ENCODE measurements at places on chromosomes 13 and 19. TPM values are rescaled to one million over a fixed set of nuclear protein-coding genes. Genes with fewer than 3 reads are reported as not detected.

DNA sequence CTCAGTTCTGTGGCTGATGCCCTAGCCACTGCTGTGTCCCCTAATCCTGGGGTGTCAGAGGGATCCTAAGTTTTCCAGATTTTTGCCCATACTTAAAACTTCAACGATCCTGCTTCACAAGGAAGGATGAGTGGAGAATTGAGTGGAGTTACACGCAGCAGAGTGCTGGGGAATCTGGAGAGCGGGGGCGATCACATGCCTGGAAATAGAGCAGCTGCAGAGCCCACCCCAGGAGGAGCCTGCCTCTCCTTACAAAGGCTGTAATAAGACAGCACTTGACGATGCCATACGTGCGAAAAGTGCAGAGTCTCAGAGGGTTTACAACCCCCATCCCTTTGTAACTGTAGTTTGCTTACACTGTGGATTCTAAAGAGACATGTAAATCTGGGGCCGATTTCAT, 40.6 kb downstream of the SUGP2 start:
- DNase-seq: no peak
- no peak overlapping the region for H3K4me3 ChIP-seq
- H3K27ac ChIP-seq: no peak overlapping the region
- no peaks in the 10 kb centered on the region for H3K4me1 ChIP-seq
- no peaks in the 10 kb centered on the region for H3K27me3 ChIP-seq

DNA sequence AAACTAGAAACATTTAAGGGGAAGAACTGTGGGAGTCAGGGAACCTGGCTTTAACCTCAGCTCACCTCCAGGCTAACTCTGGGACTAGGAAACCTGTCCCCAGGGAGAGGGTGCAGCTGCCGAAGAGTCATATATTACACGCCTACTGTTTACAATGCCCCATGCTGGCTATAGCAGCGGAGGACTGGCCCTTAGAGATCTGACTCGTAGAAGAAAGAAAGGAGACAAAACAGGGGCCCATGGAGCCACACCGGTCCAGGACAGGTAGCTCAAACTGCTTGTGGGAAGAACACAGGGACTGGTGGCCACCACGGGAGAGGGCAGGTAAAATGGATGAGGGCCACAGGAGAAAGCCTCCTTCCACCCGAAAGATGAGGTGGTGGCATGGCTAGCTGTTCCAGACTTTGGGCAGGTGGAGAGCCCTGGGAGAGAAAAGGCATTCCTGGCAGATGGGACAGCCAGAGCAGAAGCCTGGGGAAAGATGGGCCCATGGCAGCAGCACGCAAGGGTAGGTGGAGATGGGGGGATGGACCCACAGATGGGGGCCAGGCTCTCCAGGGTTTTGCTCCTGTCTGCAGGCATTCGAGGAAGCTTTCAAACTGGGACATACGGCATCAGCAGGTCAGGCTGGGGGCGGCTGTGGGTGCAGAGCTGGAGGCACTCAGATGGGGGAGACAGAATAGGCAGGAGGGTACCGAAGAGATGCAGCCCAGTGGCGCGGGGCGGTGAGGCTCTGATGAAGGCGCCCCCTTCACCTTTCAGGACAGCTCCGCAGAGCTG, 69.5 kb downstream of the LATS2 start:
- no peaks in the 10 kb centered on the region for H3K36me3 ChIP-seq
- H3K4me1 ChIP-seq: no peaks in the 10 kb centered on the region
- no peaks in the 10 kb centered on the region for H3K27me3 ChIP-seq
- DNase-seq: no peak
- no peak overlapping the region for H3K4me3 ChIP-seq
- H3K27ac ChIP-seq: no peak overlapping the region

GRCh38 chr13:100363285-100363711, 225.3 kb downstream of the GGACT start:
- H3K27ac ChIP-seq: no peak overlapping the region
- H3K4me1 ChIP-seq: no peaks in the 10 kb centered on the region
- no peaks in the 10 kb centered on the region for H3K27me3 ChIP-seq
- no peak for DNase-seq

GRCh38 chr13:113636266-113636963, 21.6 kb downstream of the ATP4B start:
- DNase-seq: no peak
- H3K36me3 ChIP-seq: no peaks in the 10 kb centered on the region
- H3K4me3 ChIP-seq: no peak overlapping the region
- H3K27ac ChIP-seq: peak overlapping the region; percentile 61

GRCh38 chr13:94318418-94318817, 161.1 kb downstream of the DCT start:
- H3K4me3 ChIP-seq: no peak overlapping the region
- H3K4me1 ChIP-seq: peaks cover 12% of the 10 kb centered on the region
- H3K36me3 ChIP-seq: no peaks in the 10 kb centered on the region

DNA sequence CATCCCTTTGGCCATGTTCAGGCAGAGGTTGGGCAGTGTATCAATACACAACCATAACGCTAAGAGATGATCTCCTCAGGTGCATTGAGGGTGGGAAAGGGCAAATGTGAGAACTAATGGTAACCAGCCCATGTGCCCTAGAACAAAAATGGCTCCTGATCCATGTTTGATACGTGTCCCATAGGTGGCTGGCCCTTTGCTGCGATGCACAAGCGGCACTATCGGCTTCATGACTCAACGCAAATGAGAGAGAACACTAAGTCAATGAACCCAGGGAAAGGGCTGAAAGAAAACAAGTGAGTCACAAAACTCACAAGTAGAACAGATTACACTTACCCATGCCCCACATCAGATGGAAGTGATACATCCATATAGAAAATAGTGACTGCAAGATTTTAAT, 201.7 kb downstream of the ABCC4 start:
- no peak overlapping the region for H3K27ac ChIP-seq
- H3K27me3 ChIP-seq: no peaks in the 10 kb centered on the region

- no peak for DNase-seq
- H3K27me3 ChIP-seq: no peaks in the 10 kb centered on the region
- no peaks in the 10 kb centered on the region for H3K36me3 ChIP-seq
- no peak overlapping the region for H3K27ac ChIP-seq
These were observed 108.5 kb upstream of the C1QTNF9B start for GRCh38 chr13:24005755-24006281.

DNA sequence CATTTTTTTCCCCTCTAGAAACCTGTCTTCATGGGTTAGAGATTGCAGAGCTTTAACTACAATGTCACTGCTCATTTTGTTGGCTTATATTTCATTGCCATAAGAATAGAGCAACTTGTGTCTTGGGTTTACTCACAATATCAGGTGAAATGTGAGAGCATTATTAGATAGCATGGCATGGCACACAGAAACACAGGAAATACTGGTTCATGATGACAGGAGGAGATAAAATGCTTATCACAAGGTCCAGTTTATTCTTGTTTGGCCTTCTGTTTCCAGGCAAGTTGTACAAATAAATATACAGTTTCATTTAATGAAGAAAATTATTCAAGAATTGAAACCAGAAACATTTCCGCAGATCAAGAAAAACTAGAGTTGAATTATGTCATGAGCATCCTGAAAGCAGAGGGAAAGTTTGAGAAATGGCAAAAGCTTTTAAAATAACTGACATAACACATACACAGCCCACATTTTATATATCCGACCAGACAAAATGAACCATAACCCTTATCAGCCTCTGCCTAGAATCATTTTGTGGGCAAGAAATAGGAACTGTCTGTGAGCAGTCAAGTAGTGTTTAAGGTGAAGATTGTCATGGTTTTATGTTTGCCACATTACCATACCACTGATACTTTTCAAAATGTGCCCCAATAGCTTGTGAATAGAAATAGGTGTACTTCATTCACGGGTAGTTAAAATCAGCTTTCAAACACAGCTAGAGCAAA, 297.9 kb upstream of the ARGLU1 start:
- H3K4me3 ChIP-seq: no peak overlapping the region
- H3K27me3 ChIP-seq: no peaks in the 10 kb centered on the region
- H3K27ac ChIP-seq: no peak overlapping the region
- H3K4me1 ChIP-seq: no peaks in the 10 kb centered on the region
- no peaks in the 10 kb centered on the region for H3K36me3 ChIP-seq
- DNase-seq: no peak

DNA sequence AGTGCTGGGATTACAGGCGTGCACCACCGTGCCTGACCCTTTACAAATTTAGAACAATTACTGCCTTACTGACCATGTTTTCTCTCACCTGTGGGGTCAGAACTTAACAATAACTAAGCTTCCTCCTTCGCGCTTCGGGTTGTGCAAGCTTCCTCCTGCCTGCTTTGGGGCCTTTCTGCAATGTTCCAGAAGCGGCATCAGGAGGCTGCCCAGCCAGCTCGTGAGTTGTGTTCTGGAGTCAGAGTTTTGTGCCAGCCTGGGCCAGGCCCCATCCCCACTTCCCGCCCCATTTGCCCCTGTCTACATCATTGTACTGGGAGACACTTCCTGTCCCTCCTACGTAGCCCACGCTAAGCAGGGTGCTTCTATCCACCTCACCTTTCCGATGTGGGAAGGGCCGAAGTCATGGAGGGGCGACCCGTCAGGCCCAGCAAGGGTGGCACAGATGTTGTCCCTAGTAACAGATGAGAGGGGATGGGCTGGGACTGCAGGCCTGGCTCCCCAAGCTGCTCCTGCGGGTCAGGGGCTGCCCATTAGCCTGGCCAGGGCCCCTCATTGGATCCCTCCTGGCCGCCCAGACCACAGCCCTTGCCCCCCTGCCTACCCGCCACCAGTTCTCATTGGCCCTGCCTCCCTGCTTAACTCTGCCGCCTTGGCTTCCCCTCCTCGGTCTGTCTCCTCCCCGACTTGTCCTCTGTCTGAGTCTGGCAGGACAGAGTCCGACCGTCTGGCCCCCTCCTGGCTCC, 13.4 kb downstream of the UHRF1 start:
- H3K36me3 ChIP-seq: no peaks in the 10 kb centered on the region
- no peaks in the 10 kb centered on the region for H3K4me1 ChIP-seq
- no peak for DNase-seq
- no peaks in the 10 kb centered on the region for H3K27me3 ChIP-seq
- no peak overlapping the region for H3K27ac ChIP-seq
- no peak overlapping the region for H3K4me3 ChIP-seq

GRCh38 chr19:480016-480855, 16.1 kb upstream of the MADCAM1 start:
- H3K4me3 ChIP-seq: no peak overlapping the region
- no peaks in the 10 kb centered on the region for H3K36me3 ChIP-seq

DNA sequence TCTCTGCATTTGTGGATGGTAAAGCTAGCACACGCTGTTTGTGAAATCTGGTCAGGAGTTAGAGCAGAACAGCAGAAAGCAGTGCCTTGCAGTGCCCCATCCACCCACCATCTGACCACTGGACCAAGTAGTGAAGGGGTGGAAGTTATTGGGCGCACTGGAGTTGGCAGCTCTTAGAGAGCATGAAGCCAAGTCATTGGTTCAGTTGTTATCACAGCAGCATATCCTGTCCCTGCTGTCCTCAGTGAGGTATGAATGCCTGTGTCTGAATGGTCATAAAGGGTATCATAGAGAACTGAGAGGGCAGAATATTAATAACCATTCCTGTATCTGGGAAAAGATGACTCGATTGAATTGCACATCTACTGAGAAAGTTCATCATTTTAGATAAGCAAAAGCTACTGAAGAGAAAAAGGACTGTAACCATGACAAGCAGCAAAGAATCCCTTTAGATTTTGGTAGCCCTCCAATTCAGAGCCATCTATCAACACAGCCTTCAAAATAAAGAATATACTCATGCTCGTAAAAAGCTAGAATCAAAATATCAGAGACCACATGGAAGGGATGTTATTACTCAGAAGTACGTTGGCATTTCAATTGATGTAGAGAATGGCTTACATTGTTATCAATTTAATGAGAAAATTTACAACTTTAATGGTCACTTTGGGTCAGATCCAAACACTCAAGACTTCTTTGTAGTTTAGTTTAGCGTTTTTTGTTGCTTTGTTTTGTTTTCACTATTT, 919.0 kb downstream of the EFNB2 start:
- no peaks in the 10 kb centered on the region for H3K4me1 ChIP-seq
- no peaks in the 10 kb centered on the region for H3K27me3 ChIP-seq
- H3K36me3 ChIP-seq: no peaks in the 10 kb centered on the region
- no peak overlapping the region for H3K4me3 ChIP-seq

GRCh38 chr13:65091031-65091430, 2139.1 kb downstream of the PCDH9 start:
- H3K36me3 ChIP-seq: no peaks in the 10 kb centered on the region
- H3K4me1 ChIP-seq: no peaks in the 10 kb centered on the region
- no peaks in the 10 kb centered on the region for H3K27me3 ChIP-seq
- H3K27ac ChIP-seq: no peak overlapping the region
- no peak overlapping the region for H3K4me3 ChIP-seq
- DNase-seq: no peak

DNA sequence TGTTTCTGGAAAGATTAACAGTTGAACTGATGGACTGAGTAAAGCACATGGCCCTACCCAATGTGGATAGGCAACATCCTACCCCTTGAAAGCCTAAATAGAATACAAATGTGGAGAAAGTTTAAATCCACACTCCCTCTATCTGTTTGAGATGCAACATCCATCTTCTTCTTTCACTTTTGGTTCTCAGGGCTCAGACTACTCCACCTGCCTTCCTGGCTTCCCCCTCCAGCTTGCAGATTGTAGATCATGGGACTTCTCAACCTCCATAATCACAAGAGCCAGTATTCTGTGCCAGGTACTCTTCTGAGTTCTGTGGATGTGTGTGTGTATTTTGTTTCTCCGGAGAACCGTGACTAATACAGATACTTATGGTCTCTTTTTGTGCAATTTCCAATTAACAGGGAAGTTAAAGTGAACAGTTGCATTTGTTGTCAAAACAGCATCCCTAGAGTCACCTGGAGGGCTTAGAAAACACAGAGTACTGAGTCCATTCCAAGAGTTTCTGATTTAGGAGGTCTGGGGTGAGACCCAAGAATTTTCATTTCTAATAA, 590.3 kb upstream of the MIR17HG start:
- DNase-seq: no peak
- no peaks in the 10 kb centered on the region for H3K4me1 ChIP-seq
- H3K4me3 ChIP-seq: no peak overlapping the region
- no peaks in the 10 kb centered on the region for H3K36me3 ChIP-seq
- H3K27me3 ChIP-seq: no peaks in the 10 kb centered on the region

- H3K27ac ChIP-seq: peak overlapping the region; percentile 1
- no peaks in the 10 kb centered on the region for H3K27me3 ChIP-seq
- DNase-seq: no peak
- H3K36me3 ChIP-seq: no peaks in the 10 kb centered on the region
- no peak overlapping the region for H3K4me3 ChIP-seq
These were observed 19.0 kb upstream of the ADGRE1 start for GRCh38 chr19:6868351-6868750.

GRCh38 chr19:14167576-14168138, 31.3 kb upstream of the ASF1B start:
- no peak for DNase-seq
- peaks cover 37% of the 10 kb centered on the region for H3K36me3 ChIP-seq
- peaks cover 15% of the 10 kb centered on the region for H3K4me1 ChIP-seq
- peak overlapping the region; percentile 50 for H3K4me3 ChIP-seq
- H3K27me3 ChIP-seq: no peaks in the 10 kb centered on the region
- H3K27ac ChIP-seq: peak overlapping the region; percentile 68

OR7A5 gene
- total RNA-seq: not detected

DLEU7 gene
- total RNA-seq: 1.2 TPM

CEACAM8 gene
- total RNA-seq: 0.59 TPM

ZNF616 gene
- 16.8 TPM for total RNA-seq

CHST8 gene
- total RNA-seq: not detected

Data from naive thymus-derived CD4-positive, alpha-beta T cell (primary cell).